ENCODE measurements at places on chromosomes 6 and 20. TPM values are rescaled to one million over a fixed set of nuclear protein-coding genes. Genes with fewer than 3 reads are reported as not detected.
A peak's percentile ranks its signal among the peaks of the same experiment; 100 is the strongest.

GRCh38 chr6:151240791-151241642 lies 1.2 kb downstream of the AKAP12 start:
- DNase-seq = peak; percentile 61

DNA sequence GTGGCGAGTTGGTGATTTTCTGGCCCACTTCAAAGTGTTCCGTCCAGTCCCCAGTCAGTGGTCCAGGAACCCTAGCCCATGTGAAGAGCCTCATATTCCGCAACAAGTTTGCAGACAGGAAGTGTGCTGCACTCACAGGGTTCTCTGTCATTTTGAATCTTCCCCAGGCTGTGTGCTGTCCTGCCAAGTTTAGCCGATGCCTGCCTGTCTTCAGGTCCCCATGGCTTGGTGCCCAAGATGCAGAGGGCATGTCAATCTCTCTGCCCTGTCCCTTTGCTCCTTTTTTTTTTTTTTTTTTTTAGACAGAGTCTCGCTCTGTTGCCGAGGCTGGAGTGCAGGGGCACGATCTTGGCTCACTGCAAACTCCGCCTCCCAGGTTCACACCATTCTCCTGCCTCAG lies 69.9 kb upstream of the ATXN1 start:
- DNase-seq = no peak

GRCh38 chr20:53844259-53844658 lies 226.1 kb downstream of the BCAS1 start:
- no peak for DNase-seq

- no peak for DNase-seq
These were observed 29.6 kb downstream of the QKI start for GRCh38 chr6:163444077-163444476.

DNA sequence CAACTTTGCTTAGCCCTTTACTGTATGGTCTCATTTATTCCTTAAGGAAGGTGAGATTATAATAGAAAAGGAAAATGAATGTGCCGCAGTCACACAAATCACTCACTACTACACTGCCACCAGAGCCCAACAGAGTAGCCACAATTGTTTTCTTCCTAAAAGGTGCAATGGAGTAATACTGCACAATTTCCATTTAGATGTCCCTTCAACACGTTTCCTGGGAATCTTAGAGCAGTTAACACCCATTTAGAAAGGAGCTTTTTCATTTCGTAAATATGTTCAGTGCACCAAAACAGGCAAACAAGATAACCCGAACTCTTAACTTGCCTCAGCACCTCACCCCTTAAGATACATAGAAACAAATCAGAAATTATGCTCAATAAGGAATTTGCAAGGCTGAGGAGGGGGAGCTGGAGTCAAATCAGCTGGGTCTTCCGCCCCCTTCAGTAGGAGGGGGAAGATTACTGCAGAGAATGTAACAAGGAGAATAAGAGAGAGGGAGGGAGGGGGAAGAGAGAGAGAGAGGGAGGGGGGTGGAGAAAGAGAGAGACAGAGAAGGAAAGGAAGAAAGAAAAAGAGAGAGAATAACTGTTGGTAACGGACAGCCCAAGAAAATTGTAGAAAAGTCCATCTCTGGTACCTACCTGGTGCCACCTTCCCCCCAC lies 155.5 kb downstream of the BCAS1 start:
- DNase-seq = no peak

GRCh38 chr6:82205930-82206392 lies 41.6 kb downstream of the IBTK start:
- no peak for DNase-seq

DNA sequence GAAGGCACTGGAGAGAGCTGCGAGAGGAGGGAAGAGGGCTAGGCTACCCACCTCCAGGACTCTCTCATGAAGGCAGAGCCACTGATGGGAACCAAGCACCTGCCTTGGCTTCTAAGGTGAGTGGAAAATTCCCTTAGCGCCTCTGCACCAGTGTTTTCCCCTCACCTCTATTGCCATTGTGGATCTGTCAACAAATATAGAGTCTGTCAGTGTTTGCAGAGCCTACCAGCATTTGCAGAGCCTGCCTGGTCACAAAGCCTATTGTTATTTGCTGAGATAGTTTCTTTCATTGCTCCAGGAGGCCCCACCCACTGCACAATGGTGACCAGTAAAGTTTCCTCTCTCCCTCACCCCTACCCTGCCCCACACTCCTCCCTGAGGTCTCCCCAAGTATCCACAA lies 141.9 kb downstream of the MRPL14 start:
- no peak for DNase-seq

ZNF391 gene
- 0.51 TPM for total RNA-seq

DNA sequence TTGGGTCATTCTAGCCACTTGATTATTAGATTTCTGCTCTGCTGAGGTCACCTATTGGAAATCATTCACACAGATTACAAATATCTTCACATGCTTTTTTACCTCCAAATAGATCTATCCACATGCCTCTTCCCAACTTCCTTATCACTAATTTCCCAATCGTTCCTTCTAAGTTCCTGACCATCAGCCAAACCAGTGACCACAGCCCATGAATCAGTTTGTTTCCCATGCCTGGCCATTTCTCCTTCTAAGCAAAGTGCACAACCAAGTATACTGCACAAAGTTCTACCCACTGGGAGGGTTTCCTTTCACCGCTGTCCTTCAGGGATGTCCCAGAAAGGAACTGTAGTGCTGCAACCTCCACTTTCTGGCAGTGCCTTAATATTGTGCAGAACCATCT lies 140.5 kb upstream of the SYNDIG1 start:
- no peak for DNase-seq

DNA sequence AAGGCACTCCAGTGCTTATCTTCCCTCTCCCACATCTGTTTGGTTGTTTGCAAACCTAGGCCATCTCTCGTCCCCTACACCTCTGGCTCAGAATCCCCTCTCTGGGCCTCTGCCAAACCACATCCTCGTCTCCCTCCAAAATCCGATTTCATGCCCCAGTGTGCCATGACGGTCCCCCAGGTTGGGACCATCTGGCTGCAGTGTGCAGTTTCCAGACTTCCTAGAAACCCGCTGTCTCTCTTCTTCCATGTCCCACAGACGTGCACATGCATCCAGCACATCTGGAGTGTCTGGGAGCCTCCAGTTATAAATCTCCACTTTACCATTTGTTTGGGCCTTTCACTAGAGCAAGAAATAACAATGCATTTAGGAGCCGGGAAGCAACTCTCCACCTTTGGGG lies 316.2 kb downstream of the KIF16B start:
- no peak for DNase-seq

DNA sequence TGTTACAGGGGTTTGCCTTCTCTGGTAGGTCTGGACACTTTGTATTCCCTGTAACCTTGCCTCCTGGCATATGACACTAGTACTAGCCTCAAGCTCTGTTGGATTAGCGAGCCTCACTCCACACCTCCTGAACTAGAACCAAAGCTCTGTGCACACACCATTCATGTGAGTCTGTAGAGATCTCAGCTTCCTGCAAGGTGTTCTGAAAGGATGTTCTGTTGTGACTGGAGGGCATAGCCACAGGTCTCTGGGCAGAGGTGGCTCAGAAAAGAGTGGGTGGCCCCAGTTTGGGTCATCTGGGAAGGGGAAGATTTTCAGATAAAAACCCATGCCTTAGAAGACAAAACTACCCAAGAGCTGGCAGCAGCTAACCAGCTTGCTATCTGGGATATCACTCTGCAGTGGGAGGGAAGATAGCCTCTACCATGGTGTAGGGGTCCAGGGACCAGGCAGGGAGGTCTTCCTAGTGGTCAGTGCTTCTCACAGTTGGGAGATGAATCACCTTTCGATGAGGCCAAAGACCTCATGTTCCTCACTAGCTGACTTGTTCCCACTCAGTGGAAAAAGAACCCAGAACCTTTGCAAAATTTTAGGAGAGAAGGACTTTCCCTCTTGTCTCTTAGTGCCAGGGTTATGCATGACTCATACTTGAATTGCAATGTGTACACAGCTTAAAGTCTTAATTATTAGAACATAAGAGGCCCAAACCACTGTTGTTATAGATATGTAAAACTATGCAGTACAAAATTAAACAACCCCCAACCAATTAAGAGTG lies 41.4 kb downstream of the HLA-F start:
- DNase-seq = no peak

LST1 gene
- total RNA-seq = 5.5 TPM

DNA sequence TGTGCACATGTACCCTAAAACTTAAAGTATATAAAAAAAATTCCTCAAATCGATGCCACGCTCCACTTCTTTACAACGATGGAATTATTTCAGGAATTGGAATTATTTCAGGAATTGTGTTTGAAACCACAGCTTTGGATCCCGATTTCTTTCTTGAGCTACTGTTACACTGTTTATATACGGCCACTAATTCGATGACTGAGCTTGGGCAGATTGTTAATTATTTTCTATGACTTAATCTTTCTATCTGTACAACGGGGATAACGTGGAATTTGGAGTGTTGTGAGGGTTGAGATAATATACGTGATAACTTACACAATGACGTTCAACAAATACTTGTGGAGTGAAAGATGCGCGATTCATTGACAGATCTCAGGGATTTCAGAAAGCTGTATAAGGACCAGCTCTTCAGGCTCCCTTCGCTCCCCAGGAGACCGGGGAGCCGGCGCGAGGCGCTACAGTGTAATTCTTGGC lies 171.3 kb downstream of the SLC16A10 start:
- no peak for DNase-seq

GRCh38 chr20:2845607-2846006 lies 5.1 kb downstream of the VPS16 start:
- no peak for DNase-seq

MDFI gene
- 1.1 TPM for total RNA-seq

GRCh38 chr6:10633216-10633615 lies 61.2 kb downstream of the C6orf52 start:
- no peak for DNase-seq

DNA sequence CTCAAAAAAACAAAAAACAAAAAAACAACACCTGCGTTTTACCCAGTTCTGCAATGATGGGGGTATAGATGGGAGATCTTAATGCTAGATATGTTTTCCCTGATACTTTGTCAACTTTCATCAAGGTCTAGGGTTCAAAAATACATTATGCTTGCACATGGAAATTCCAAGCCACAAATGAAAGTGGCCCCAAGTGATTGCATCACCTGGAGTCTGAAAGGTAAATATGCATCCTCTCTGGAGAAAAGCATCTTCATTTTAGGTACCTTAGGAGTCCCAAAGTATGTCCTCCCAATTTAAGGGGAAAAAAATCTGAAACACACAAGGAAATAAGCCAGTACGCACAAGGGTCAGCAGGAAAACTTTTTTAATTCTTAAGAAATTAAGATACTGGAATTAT lies 12.6 kb upstream of the ZC3H12D start:
- DNase-seq = no peak

- peak; percentile 76 for DNase-seq
These were observed 46.5 kb downstream of the ADTRP start for GRCh38 chr6:11732036-11732631.

C20orf202 gene
- 0.35 TPM for total RNA-seq

CHD6 gene
- total RNA-seq = 28.6 TPM

ADGRB3 gene
- total RNA-seq = 2.0 TPM

- DNase-seq = no peak
These were observed 44.0 kb downstream of the LRFN2 start for GRCh38 chr6:40543146-40543545.

DNA sequence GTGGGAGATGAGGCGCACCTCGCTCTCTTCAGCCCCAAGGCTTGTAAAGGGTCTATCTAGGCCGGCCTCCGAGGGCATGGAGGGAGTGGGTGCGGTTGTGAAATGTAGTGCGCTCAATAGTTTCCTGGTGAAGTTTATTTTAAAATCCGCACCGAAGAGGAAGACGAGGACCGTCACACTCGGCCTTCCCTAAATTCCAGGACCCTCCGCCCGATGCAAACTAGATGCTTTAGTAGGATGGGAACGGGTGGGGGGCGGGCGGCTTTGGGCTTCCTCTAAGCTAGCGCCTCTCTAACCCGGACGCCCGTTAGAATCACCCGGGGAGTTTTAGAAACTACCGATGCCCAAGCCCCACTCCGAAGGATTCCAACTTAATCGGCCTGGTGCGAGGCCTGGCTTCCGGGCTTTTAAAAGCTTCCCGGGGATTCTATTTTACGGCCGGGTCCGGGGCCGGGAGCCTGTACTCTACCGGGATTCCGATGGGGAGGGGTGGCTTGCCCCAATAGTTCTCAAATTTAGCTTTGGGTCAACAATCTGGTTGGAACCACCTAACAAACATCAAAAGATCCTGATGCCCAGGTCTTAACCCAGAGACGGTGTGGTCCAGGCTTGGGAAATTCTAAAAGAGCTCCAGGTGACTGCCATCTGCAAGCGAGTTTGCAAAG lies 548 bp upstream of the BCAS4 start:
- no peak for DNase-seq

- no peak for DNase-seq
These were observed 7.8 kb downstream of the STX7 start for GRCh38 chr6:132505158-132505557.

- DNase-seq = no peak
These were observed 395.3 kb downstream of the CD109 start for GRCh38 chr6:74091136-74091793.

- no peak for DNase-seq
These were observed 6.3 kb upstream of the PLTP start for GRCh38 chr20:45918182-45918737.

DNA sequence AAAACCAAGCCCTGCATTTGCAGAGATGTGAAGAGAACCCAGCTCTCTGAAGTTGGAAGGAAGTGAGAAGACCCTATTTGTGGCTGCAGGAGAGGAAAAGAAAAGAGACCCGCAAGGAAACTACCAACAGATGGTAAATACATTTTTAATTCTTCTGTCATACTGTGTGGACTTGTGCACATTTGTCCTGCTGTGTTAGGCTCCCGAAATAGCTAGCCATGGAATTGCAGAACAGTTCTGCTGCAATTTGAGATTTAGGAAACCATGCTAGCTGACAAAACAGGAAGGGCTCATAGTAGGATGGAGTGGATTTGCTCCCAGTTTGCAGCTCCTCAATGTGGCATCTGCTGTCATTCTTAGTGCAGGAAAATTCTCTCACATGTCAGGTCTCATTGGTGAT lies 12.1 kb upstream of the ATXN1 start:
- no peak for DNase-seq

DNA sequence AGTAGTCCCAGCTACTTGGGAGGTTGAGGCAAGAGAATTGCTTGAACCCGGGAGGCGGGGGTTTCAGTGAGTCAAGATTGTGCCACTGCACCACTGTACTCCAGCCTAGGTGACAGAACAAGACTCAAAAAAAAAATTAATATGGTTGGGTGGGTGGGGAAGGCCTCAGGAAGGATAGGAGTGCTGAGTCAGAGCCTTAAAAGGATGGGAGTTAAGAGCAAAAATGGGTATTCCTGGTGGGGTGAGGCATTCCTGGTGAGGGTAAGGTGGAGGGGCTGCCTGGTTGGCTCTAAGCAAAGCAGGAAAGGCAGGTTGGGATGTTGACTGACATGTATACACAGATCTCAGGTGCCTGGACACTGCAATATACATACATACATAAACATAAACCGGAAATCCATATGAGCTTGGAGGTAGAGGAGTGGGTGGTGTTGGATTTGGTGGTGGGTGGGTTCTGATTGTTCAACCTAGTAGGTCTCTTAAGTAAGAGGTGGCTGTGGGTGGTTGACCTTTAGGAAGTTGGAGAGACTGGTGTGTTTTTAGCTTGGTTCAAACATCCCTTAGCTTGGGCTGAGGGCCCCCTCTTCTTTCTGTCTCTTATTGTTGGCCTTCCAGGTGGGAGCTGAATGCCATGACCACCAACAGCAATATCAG lies 1.2 kb upstream of the RRP36 start:
- DNase-seq = no peak

TRIM27 gene
- 15.7 TPM for total RNA-seq

TAF4 gene
- total RNA-seq = 11.6 TPM

- DNase-seq = no peak
These were observed 212.9 kb downstream of the PLCB4 start for GRCh38 chr20:9281803-9282202.

TRAPPC3L gene
- total RNA-seq = 0.11 TPM

FAXC gene
- total RNA-seq = not detected

Measured in Right ventricle myocardium superior (tissue), 1 donor.